Activated CD8-positive, alpha-beta memory T cell treated with anti-CD3 and anti-CD28 coated beads, Interleukin-2, amount 10 ng/mL, durations not matched to agents 7 days and 5 days (primary cell): ENCODE measurements at places on chromosomes 3 and 15.

GRCh38 chr15:100861511-100861991 lies 18.1 kb upstream of the ALDH1A3 start:
- no peak overlapping the region for H3K4me3 ChIP-seq
- peaks cover 15% of the 10 kb centered on the region for H3K27me3 ChIP-seq
- H3K4me1 ChIP-seq, result no peaks in the 10 kb centered on the region

GRCh38 chr3:184498986-184499606 lies 62.5 kb upstream of the EPHB3 start:
- no peak overlapping the region for H3K4me3 ChIP-seq
- DNase-seq, result no peak
- no peaks in the 10 kb centered on the region for H3K4me1 ChIP-seq
- peaks cover 31% of the 10 kb centered on the region for H3K27me3 ChIP-seq
- no peaks in the 10 kb centered on the region for H3K36me3 ChIP-seq

DNA sequence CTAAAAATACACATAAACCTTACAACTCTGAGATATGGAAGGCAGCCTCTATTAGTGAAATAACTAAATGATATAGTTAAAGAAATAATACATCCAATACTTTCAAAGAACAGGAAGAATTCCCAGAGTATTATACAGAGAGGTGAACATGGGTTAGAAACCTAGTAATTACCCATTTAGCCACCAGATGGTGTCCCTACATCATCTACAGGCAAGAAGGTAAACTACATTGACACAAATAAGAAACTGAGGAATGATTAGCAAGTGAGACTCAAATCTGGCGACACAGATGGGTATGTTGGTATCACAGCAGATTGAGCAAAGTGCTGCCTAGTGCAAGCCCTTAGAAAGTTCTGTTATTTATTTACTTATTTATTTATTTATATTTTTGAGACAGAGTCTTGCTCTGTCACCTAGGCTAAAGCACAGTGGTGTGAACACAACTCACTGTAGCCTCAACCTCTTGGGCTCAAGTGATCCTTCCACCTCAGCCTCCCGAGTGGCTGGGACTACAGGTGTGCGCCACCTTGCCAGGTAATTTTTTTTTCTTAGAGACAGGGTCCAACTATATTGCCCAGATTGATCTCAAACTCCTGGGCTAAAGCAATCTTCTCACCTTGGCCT lies 28.2 kb downstream of the NEK4 start:
- H3K36me3 ChIP-seq, result peaks cover 34% of the 10 kb centered on the region
- no peak overlapping the region for H3K4me3 ChIP-seq
- no peaks in the 10 kb centered on the region for H3K27me3 ChIP-seq
- no peak overlapping the region for H3K27ac ChIP-seq
- DNase-seq, result no peak
- no peaks in the 10 kb centered on the region for H3K4me1 ChIP-seq

GRCh38 chr3:128260275-128260674 lies 107.0 kb downstream of the EEFSEC start:
- no peaks in the 10 kb centered on the region for H3K4me1 ChIP-seq
- no peak overlapping the region for H3K4me3 ChIP-seq
- H3K36me3 ChIP-seq, result peaks cover 29% of the 10 kb centered on the region
- no peaks in the 10 kb centered on the region for H3K27me3 ChIP-seq
- H3K27ac ChIP-seq, result no peak overlapping the region

DNA sequence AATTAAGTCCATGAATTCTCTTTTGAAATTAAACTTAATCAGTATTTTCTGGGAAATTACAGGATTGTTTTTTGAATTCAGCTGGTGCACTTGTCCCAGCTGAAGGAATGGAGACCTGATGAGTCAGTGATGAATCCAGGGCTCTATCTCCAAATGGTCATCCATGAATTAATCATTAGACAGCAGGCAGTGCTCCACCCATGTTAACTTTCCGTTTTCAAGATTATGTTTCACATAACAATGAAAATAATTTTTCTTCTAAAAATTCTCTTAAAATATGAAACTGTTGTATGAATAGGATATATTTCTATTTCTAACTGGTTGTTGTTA lies 13.9 kb upstream of the PAQR9 start:
- peaks cover 40% of the 10 kb centered on the region for H3K27me3 ChIP-seq
- no peak overlapping the region for H3K4me3 ChIP-seq
- H3K4me1 ChIP-seq, result no peaks in the 10 kb centered on the region
- no peaks in the 10 kb centered on the region for H3K36me3 ChIP-seq
- DNase-seq, result no peak

DNA sequence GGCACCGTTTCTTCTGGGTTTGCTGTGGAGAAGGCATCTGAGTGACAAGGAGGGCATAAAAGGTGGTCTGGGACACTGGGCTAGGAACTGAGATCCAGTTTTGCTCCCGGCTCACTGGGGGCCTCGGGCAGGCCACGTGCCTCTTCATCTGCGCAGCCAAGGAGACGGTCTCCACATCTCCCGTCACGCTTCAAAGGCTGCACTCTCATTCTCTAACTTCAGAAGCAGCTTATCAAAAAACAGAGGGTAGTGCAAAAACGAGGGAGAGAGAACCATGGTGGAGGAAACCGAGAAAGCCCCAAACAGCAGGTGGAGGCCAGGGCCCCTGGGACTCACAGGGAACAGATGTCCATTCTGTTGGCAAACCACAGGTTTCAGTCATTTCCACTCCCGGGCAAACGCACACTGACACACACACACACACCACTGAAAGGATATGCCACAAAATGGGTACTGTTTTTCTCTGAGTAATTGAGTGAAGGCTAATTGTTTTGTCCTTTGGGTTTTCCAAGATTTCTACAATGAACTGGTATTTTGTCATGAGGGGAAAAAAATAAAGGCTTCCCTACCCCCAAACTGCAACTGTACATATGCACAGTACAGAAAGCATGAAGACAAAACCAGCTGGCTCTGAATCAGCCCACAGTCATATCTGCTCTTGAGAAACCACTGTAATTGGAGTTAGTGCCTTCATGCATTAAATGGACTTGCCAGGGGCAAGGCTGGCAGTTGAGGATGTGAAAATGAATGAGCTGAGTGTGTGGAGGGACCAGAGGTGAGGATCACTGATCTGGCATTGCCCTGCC lies 71.9 kb downstream of the MGLL start:
- peaks cover 30% of the 10 kb centered on the region for H3K4me1 ChIP-seq
- no peak overlapping the region for H3K27ac ChIP-seq
- DNase-seq, result no peak
- no peak overlapping the region for H3K4me3 ChIP-seq
- no peaks in the 10 kb centered on the region for H3K36me3 ChIP-seq

- H3K27me3 ChIP-seq, result no peaks in the 10 kb centered on the region
- no peaks in the 10 kb centered on the region for H3K4me1 ChIP-seq
- no peak overlapping the region for H3K27ac ChIP-seq
- no peak overlapping the region for H3K4me3 ChIP-seq
- no peaks in the 10 kb centered on the region for H3K36me3 ChIP-seq
- no peak for DNase-seq
These were observed 64.5 kb downstream of the EPHA3 start for GRCh38 chr3:89171687-89172545.

GRCh38 chr15:73515527-73515926 lies 72.6 kb downstream of the REC114 start:
- H3K4me3 ChIP-seq, result no peak overlapping the region
- no peak overlapping the region for H3K27ac ChIP-seq
- H3K36me3 ChIP-seq, result no peaks in the 10 kb centered on the region
- H3K4me1 ChIP-seq, result peaks cover 12% of the 10 kb centered on the region
- DNase-seq, result no peak

GRCh38 chr3:110246796-110247376 lies 824.7 kb upstream of the NECTIN3 start:
- H3K4me1 ChIP-seq, result no peaks in the 10 kb centered on the region
- no peaks in the 10 kb centered on the region for H3K27me3 ChIP-seq
- DNase-seq, result no peak
- no peak overlapping the region for H3K4me3 ChIP-seq
- no peak overlapping the region for H3K27ac ChIP-seq

DNA sequence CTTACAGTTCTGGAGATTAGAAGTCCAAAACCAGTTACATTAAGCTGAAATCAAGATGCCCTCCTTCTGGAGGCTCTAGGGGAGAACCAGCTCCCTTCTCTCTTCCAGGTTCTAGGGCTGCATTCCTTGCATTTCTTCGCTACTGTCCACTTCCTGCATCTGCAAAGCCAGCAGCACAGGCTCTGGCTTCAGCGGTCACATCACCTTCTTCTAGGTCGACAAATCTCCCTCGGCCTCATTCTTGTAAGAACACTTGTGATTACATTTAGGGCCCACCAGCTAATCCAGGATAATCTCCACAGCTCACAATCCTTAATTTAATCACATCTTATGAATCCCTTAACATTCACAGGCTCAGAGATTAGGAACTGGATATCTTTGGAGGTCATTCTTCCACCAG lies 73.8 kb downstream of the MINAR1 start:
- H3K4me3 ChIP-seq, result no peak overlapping the region
- no peaks in the 10 kb centered on the region for H3K36me3 ChIP-seq
- H3K27me3 ChIP-seq, result peaks cover 4% of the 10 kb centered on the region
- DNase-seq, result no peak
- no peaks in the 10 kb centered on the region for H3K4me1 ChIP-seq

DNA sequence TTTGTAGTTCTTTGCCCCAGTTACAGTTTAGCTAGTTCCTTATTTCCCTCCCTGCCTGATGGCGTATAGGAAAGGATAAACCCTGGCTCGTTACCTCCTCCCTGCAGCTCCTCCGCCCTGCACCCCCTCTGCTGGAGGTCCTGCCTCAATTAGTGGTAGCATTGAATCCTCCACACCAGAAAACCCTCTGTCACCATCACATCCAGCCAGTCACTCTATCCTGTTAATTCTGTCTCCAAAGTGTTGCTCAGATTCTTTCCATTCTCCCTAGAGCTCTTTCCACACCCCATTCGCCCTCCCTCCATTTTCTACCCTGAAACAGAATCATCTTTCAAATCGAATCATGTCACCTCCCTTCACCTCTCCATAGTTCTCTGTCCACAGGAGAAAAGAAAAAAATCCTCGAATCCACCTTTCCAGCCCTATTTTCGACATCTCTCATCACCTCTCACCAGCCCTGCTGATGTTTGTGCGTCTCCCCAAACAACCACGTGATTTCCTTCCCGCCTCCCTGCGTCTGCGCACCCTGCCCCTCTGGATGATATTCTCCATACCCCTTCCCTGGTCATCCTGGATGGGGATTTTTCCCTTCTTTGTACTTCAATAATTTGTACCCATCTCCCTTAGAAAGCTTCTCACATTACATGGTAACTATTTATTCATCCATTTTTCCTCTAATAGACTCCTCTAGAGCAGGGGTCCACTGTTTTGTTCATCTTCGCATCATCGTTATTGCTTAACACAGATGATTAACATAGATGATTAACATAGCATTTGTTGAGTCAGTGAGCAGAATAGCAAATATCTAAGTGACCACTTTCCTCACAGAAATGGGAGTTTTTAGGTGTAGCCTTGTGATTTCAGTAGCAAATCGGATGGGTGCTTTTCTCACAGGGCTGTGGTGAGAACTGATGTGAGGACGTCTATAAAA lies 37.1 kb downstream of the MAP3K13 start:
- no peaks in the 10 kb centered on the region for H3K4me1 ChIP-seq
- peaks cover 15% of the 10 kb centered on the region for H3K27me3 ChIP-seq
- no peaks in the 10 kb centered on the region for H3K36me3 ChIP-seq
- no peak for DNase-seq

DNA sequence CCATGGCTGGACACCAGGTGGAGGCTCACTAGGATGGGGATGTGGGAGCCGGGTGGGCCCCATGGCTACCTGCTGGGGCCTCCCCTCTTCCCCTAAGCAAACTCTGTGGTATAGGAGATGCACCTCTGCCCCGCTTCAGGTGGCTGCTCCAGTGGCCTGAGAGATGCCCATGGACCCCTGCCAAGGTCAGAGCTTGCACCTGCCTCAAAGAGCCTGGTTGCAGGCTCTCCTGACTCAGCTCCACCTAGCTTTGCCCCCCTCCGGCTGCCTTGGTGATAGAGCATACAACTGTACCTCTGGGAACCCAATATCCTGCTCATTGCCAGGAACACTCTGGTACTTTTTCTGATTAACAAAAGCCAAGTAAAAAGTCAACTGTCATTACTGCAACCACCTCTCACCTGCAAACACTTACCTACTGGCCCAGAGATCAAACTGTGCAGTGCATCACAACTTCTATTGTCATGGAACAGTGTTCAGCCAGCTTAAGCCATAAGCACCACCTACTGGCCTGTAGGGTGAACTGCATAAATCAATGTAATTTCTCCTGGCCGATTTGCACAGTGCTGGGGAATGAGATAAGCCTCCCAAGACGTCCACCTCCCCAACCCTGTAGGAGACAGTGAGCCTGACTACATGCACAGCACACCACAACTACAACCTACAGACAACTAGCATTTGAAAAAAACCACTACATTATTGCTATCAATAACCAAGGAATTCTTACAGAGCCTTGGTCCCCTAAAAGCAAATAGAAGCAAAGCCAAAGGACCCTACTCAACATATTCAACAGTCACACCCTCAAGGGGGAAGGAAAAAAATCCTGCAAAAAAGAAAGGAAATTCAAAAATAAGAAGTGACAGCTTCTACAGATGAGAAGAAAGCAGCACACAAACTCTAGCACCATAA lies 352.4 kb upstream of the ARHGEF26 start:
- DNase-seq, result peak; percentile 55
- peaks cover 2% of the 10 kb centered on the region for H3K36me3 ChIP-seq
- no peaks in the 10 kb centered on the region for H3K4me1 ChIP-seq
- H3K27me3 ChIP-seq, result peaks cover 13% of the 10 kb centered on the region
- no peak overlapping the region for H3K27ac ChIP-seq
